ENCODE measurements at places on chromosomes 2 and 18. TPM values are rescaled to one million over a fixed set of nuclear protein-coding genes. Genes with fewer than 3 reads are reported as not detected.

- DNase-seq, result peak; percentile 61
Observed at GRCh38 chr2:157820193-157820592, 55.9 kb downstream of the ACVR1 start.

The CAPG gene
- polyA plus RNA-seq, result 8.7 TPM

DNA sequence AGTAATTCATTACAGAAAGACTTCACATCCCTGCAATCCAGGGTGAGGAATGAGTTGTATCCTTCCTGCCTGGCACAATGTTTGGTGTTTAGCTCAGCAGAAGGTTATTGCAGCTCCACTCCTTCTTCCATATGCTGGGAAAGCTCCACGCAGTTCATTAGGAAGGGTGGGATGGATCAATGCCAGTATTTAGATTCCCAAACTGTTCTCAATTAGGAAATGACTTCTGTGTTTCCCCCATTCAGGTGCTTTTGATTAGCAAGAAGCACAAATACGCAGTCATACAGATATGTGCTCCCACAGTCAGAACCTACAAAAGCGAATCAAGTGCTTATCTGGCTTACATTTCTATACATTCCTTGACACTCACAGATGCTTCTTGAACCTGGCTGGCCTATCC, 340.6 kb downstream of the NYAP2 start:
- DNase-seq, result peak; percentile 25

DNA sequence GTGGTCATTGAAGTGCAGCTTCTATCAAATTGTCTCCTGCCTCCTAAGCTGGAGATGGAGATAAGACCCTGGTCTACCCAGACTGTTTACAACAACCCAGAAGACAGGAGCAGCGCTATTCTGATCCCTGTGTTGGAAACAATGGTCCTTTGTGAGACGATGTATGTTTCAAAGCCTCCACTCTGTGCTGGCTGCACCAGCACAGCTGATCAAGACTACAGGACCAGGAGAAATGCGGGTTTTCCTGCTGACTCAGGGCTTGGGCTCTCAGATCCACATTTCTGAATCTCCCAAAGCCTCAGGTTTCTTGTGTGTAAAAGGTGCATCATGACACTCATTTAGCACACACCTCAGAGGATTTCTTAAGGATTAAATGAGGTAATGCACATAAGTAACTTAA, 92.0 kb downstream of the POU3F3 start:
- DNase-seq, result no peak

The FHL2 gene
- polyA plus RNA-seq, result 45.7 TPM

The TGFA gene
- polyA plus RNA-seq, result not detected

DNA sequence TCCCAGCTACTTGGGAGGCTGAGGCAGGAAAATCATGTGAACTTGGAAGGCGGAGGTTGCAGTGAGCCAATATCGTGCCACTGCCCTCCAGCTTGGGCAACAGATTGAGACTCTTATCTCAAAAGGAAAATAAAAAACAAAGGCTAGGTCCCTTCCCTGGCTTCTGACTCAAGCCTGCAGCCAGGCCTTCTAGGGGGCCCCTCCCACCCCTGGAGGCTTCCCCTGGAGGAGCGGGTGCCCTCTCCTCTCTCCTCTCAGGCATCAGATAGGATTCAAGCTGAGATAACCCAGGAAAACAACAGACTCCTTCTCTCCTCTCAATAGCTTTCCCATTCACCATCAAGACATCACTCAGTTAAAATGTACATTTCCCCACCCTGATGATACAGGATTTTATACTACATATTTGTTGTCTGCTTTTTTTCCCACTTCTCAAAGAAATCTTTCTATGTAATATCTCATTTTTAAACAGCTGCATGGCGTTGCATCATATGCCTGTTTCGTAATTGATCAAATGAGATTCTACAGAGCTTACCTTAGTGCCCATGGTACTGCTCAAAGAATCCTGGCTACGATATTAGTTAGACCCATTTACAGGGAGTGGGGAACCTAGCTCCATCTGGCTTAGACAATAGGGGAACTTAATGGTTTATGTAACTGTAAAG, 20.6 kb upstream of the C2orf72 start:
- no peak for DNase-seq

- DNase-seq, result no peak
Observed at GRCh38 chr18:27656905-27657304, 471.8 kb upstream of the CHST9 start.
